LHCN-M2 (cell line): ENCODE measurements at places on chromosomes 12 and 14.
A peak's percentile ranks its signal among the peaks of the same experiment; 100 is the strongest.

GRCh38 chr14:99475179-99475578, 5.5 kb downstream of the SETD3 start:
- no peak for DNase-seq

DNA sequence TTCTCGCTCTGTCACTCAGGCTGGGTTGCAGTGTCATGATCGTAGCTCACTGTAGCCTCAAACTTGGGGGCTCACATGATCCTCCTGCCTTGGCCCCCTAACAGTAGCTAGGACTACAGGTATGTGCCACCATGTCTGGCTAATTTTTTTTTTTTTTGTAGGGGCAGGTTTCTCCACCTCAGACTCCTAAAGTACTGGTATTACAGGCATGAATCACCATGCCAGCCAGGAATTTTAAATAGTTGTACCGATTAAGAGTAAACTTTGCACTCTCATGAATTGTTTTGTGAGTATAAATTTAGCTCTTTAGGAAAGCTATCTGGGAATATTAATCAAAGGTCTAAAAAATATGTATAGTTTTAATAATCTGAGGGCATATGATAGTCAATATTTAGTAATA, 25.5 kb downstream of the YEATS4 start:
- DNase-seq: no peak

DNA sequence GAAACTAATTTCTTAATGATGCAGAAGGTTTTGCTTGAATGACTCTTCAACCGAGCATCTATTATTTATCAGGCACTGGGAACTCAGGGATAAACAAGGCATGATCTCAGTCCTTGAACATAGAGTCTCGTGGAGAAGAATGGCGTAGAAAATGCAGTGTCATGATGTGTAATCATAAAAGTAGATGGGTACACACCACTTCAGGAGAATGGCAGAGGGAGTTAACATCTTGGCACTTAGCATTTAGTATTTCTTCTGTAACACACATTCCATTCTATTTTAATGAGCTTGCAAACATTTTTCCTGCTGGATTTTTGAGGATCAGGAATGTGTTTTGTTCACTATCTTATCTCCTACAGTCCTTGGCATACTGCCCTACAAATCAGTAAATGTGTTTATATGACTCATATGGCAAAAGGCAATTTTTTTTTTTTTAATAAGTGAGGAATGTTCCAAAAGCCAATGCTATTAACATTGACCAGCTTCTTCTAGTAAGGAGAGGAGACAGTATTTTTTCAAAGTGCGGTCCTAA, 3.8 kb downstream of the TXNRD1 start:
- peak; percentile 93 for DNase-seq

DNA sequence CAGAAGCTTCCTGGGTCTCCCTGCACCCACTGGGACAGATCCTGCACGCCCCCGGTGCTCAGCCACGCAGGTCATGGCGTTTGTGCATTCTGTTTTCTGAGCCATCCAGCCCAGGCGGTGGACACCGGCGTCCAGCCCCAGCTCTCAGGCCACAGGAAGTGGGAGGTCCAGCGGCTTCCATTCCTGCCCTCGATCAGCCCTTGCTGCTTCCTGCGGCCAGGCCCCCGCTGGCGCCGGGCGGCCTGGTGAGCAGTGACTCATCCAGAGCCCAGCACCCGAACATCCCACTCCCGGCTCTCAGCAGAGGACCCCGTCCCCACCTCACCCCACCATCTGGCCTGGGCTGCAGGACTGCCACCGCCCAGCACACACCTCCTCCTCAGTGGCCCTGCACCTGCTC, 18.0 kb upstream of the NUDT14 start:
- DNase-seq: no peak

DNA sequence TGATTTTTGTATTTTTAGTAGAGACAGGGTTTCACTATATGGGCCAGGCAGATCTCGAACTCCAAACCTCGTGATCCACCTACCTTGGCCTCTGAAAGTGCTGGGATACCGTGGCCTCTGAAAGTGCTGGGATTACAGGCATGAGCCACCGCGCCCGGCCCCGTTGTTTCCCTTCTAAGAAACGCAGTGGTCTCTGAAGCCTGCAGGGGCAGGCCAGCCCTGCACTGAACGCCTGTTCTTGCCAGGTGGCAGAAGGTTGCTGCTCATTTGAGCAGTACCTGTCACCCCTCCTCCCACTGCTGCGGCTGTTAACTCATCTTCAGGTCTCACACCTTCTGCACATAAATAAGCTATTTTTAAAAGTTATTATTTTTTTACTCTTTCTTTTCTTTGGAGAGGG, 24.3 kb downstream of the GPRC5A start:
- DNase-seq: no peak

DNA sequence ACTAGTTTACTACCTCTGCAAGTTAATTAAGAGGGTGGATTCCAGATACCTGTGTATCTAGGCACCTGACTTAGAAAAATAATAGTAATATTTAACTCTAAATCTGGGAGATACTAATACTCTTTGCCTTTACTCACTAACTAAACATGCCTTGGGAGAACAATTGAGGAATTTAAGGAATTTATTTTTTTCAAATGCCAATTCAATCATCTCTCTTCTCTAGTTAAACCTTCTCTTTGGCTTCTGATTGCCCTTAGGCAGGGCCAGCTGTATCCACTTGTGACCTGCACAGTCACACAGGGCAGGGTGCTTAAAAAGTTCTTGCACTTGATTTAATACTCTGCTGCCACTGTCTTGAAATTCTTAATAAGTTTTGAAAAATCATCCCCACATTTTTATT, 142.4 kb downstream of the PLCZ1 start:
- no peak for DNase-seq

GRCh38 chr12:6062395-6062756, 62.1 kb downstream of the VWF start:
- no peak for DNase-seq

- no peak for DNase-seq
Measured at GRCh38 chr14:85943192-85943591, 413.2 kb downstream of the FLRT2 start.

DNA sequence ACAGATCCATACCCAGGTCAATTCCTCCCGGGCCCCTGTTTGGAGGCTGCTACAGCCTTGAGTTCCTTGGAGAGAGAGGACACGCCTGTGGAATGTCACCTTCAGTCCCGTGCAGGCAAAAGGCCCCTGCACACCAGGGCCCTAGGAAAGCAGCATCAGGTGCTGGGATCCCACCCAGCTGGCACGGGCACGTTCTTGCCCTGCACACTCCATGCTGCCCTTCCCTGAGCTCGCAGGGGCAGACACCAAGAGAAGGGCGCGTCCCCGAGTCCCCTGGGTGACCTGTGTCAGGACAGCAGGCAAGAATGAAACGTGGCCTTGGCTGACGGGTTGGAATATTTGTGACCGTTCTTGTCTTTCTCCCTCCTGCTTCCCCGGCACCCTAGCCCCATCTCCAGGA, 67.7 kb downstream of the TSPAN11 start:
- DNase-seq: no peak

DNA sequence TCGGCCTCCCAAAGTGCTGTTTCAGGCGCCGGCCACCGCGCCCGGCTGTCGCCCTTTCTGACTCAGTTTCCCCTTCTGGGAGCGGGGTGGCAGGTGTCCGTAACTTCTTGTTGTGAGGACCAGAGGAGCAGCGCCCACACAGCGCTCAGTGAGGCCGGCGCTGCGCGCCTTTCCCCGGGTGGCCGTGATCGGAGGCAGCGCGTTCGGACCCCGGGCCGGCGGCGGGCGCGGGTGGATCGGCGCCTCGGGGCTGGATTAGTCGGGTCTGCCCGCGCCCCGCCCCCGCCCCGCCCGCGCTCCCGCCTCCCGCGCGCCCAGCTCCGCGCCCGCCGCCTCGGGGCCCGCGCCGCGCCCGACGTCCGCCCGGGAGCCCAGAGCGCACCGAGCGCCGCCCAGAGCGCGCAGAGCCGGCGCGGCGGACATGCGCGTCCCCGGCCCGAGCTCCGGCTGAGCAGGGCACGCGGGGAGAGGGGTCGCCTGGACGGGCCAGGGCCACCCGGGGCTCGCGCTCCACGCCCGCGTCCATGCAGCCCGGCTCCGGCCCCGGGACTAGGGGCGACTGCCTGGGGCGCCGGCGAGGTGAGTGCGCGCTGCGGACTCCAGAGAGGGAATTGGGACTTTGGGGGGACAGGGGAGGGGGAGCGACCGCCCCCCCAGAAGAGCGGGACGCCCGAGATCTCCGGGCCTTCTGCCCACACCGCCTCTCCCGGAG, 50.6 kb downstream of the LRCOL1 start:
- peak; percentile 19 for DNase-seq

- no peak for DNase-seq
Measured at GRCh38 chr14:85917716-85918115, 387.8 kb downstream of the FLRT2 start.

- no peak for DNase-seq
Measured at GRCh38 chr12:124719231-124719630, 144.4 kb downstream of the SCARB1 start.

GRCh38 chr14:104870368-104871144, 5.5 kb downstream of the CEP170B start:
- no peak for DNase-seq

- no peak for DNase-seq
Measured at GRCh38 chr14:102625564-102626296, 33.3 kb downstream of the RCOR1 start.

DNA sequence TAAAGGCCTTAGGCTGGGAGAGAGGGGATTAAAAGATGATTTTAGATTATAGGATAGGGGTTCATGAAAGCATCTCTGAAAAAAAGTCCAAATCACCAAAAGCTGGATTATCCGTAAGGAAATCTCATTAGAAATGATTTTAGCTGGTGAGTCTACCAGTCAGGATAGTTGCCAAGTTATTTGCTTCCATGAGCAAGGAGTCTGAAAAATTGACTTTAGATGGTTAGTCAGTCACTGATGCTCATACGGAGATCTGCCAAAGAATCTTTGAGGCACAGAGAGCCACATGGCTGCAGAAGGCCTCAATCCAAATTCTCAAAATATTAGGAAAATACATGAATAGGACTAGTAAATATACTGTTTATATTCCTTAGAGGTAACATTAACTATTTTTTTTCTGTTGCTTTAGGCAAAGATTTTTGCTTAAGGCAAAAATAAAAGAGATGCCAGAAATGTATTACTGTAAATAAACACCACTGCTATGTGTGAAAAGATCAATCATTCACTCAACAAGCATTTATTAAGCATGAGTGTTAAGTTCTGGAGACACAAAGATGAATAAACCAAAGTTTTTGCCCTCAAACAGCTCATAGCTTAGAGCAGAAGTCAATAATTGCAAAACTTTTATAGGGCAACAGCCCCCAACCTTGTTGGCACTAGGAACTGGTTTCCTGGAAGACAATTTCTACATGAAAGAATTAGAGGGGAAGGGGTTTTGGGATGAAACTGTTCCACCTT, 105.2 kb downstream of the BBS10 start:
- DNase-seq: no peak

GRCh38 chr12:130754234-130754901, 38.3 kb upstream of the RIMBP2 start:
- DNase-seq: no peak

GRCh38 chr12:121550974-121551634, 29.7 kb downstream of the KDM2B start:
- no peak for DNase-seq

DNA sequence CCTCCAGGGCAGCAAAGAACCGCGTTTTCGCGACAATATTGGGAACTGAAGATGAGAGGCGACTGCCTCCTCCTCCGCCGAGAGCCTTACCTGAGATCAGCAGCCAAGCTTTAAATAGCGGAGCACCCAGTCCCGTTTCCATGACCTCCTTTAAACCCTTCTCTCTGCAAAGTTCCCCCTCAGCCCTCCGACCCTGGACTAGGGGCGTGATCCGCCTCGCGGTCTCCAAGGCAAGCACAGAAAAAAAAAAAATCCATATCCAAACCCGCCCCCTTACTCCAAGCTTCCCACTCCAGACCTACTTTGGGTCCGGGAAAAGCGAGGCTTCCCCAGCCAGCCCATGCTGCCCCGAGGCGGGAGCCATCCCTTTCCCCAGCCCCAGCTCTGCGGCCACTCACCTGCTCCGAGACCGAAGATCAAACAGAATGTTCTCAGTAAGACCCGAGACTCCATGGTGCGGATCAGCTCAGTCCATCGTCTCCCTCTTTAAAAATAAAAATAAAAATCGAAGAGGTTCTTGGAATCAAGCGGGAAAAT, 630 bp downstream of the NELL2 start:
- no peak for DNase-seq

- DNase-seq: no peak
Measured at GRCh38 chr14:44657696-44658388, 150.8 kb upstream of the FSCB start.

DNA sequence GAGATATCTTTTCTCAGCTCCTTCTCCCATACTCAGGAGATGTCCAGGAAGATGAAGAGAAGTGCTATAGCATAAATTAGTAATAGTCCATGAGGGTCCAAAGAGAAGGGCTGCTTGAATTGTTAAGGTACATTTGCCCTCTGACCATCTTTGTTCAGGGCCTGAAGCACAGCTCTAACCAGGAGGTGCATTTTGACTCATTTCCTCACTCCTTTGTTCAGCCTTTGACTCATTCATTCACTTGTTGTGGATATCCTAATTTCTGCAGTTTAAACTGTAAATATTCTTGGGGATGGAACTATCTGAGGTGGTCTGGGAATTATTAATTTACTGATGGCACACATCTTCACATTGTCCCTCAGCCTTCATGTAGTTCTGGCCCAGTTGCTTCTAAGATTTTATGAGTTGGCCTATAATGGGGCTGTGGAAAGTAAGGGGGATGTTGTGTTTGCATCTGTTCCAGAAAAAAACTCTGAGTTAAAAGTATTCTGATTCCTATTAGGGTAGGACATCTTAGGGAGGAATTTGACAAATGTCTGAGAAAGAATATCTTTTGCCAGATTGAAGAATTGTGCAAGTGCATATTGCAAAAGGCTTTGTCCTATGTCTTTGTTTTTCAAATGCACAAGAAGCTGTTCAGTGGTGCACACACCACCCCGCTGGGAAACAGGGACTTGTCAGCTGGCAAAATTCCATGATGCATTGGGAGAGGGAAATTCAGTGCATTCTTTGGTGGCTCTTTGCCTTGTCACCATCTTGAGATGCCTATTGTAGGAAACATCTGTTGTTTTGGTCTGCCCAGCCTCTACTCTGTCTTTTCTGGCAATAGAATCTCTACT, 22.1 kb downstream of the SMOC1 start:
- peak; percentile 38 for DNase-seq

DNA sequence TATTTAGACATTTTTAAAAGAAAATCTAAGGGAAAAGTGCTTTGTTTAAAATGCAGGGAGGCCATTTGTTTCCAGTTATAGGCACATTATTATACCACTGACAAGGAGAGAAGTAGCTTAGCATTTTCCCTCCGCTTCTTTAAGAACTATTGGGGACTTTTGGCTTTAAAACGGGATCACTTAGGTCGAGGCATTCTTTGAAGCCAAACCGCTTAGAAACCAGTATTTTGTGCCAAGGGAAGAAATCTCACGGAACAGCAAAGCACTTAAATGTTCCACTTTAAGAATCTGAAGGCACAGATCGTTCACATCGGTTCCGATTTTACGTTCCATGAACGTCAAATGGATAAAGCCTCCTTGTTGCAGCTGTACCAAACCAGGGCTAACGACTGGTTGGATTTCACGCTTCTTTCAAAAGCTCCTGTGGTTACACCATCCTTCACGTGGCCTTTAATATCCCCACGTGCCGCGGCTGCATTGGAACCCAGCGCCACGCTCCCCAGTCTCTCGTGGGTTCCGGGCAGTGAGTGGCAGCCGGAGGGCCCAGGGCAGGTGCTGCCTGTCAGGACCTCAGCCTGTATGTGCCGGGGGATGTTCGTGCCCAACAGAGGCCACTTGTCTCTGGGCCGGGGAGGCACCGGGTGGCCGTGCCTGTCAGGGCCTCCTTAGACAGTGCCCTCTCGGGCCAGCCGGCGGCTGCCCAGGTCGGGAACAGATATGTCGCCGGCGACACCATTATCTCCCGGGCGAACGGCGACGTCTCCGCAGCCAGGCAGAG, 195.4 kb downstream of the KIF26A start:
- DNase-seq: no peak
